ENCODE measurements at places on chromosomes 2 and 18. TPM values are rescaled to one million over a fixed set of nuclear protein-coding genes. Genes with fewer than 3 reads are reported as not detected.

GRCh38 chr2:28296243-28296642 is 96.4 kb upstream of the FOSL2 start:
- no peak for DNase-seq

DNA sequence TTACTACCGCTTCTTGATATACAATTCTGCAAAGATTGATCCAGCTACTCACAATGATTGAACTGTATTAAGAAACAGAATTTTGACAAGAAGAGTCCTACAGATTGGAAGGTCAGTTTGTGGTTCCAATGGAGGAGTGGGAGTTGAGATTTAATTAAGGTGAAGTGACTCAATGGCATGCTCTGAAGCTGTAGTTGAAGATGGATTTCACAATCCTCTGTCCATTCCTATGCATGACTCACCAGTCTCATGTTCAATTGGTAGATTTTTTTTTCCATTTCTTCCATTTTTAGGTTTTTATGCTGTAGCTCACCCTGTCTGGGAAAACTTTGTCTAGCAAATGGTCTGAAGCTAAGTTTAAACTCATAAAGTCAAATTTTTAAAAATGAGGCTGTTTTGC is 83.3 kb downstream of the DPP4 start:
- DNase-seq: no peak

- DNase-seq: peak; percentile 77
These were observed 40.8 kb downstream of the ATOH8 start for GRCh38 chr2:85794491-85795121.

DNA sequence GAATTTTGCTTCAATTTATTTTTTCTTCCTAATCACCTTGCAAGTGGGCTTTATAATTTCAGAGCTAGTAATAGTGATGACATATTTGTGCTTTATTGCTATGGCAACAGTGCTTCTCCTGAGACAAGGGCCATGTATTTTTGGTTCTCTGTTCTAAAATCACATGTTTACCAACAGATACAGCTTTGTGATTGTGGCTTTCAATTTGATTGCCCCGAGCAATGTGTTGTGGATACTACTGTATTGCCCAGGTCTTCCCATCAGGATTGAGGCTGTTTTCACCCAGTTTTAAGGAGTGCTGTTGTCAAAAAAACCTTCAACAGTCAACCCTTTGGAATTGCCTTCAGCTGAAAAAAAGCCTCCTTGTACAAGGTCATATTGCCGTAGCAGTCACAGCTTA is 841.4 kb upstream of the VRK2 start:
- no peak for DNase-seq

- no peak for DNase-seq
These were observed 340.6 kb downstream of the EPHA4 start for GRCh38 chr2:221231511-221231910.

DNA sequence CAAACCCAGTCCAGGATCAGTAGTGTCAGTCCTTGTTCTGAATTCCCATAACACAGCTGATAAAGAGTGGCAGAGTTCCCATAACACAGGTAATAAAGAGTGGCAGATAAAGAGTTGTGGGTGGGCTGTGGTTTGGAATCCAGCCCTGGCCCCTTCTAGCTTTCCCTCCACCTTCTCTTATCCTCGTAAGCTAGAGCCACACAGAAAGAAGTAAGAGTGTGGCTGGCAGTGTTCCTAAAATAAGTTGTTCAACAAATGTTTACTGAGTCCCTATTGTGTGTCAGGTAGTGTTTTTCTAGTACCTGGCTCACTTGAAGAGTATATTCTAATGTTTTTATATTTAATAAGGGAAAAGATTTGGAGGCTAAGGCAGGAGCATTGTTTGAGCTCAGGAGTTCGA is 65.0 kb upstream of the BCL2L11 start:
- DNase-seq: no peak

DNA sequence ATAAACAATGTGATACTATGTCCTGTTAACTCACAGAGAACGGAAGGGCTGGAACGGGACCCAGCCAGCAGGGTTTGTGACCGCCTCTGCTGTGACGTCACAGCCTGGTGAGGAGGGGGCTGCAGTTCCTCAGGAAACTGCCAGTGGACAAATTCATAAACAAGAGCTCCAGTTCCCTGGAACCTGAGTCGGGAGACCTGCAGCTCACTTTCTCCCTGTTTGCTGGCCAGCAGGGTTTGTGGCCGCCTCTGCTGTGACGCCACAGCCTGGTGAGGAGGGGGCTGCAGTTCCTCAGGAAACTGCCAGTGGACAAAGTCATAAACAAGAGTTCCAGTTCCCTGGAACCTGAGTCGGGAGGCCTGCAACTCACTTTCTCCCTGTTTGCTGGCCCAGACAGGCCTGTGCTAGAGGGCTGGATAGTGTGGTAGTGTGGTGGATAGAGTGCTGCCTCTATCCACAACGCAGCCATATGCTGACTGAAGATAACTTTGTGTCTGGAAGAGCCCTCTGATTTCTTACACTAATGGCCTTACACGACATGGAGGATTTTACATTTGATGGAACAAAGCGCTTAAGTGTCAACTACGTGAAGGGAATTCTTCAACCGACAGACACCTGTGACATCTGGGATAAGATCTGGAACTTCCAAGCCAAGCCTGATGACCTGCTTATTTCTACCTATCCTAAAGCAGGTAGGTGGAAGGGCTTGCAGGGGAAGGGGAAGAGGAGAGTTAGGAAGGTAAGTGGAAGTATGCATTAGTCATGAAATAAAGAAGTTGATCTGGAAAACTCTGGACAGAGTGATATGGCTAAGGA is at the start of gene SULT1C4:
TSS of gene SULT1C4 (plus strand) at position 140 of the 816 bp plus-strand sequence. CDS start at position 524, 384 bp downstream.
- DNase-seq: peak; percentile 89

DNA sequence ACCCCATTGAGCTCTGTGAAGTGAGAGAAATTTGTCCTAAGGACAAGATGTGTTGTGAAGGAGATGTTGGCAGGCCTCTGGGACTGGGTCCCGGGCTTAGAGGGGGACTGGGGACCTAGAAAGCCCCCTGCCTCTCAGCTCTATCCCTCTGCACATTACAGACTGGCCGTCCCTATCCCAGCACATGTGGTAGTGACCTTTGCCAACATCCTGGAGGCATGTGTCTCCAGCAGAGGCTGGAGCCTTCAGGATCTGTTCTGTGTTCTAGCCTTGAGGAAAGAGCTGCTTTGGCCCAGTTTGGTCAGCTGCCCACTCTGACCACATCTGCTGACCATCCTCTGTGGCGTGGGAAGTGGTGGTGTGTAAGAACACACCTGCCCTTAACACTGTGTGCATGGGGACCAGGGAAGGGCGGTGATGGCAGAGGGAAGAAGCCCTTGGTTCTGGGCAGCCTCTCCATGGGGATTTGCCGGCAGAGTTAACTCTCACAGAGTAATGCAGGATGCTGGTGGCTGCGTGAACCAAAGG is 33.4 kb downstream of the NCK2 start:
- DNase-seq: no peak

- no peak for DNase-seq
These were observed 114.6 kb downstream of the MYO5B start for GRCh38 chr18:50080316-50080715.

- DNase-seq: no peak
These were observed 159.8 kb downstream of the CELF4 start for GRCh38 chr18:37405772-37406171.

- DNase-seq: no peak
These were observed 46.6 kb downstream of the RRM2 start for GRCh38 chr2:10169053-10169578.

GRCh38 chr18:58042826-58043490 is 1.1 kb upstream of the NEDD4L start:
- DNase-seq: no peak

DNA sequence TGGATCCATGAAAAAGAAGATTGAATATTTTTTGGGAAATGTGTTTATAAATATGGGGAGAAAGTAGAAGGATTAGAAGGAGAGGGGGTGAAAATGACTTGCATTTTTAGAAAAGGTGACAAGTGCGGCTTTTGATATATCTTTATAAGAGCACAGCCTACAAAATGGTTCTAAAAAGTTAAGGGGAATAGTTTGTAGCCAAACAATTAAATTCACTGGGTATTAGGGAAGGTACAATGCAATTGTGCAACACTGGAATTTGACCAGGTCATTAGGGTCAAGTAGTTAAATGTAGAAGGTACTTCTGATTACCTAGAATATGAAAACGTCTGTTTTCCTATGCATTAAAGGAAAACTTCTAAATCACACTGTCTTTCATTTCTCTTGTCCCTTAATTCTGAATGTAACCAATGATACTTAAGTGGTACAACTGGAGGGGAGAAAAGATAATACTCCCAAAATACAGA is 44.5 kb upstream of the SERTAD2 start:
- DNase-seq: no peak

- DNase-seq: no peak
These were observed 1748.4 kb upstream of the CELF4 start for GRCh38 chr18:39313992-39314391.

DNA sequence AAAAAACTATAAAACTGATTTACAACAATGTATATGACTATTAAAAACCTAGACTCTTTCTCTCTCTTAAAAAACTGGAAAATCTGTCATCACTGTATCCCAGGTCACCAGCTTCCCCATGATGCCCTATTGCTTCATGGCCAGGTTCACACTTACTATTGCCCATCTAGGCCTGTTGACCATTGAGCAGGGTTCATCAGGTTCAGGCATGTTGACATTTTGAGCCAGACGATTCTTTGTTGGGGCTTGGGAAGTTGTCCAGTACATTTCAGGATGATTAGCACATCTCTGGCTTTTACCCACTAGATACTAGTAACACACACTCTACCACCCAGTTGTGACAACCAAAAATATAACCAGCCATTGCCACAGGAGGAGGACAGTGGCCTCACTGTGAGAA is 26.9 kb upstream of the RAB27B start:
- DNase-seq: no peak

- DNase-seq: no peak
These were observed 499.9 kb upstream of the SPHKAP start for GRCh38 chr2:228681426-228681825.

The XDH gene
- total RNA-seq: 0.29 TPM

The IGFBP5 gene
- 300 TPM for total RNA-seq

The RFX8 gene
- 0.71 TPM for total RNA-seq

The SYT4 gene
- total RNA-seq: 1.0 TPM

The MTLN gene
- 113 TPM for total RNA-seq

The GDF7 gene
- total RNA-seq: 0.79 TPM

The TMEM169 gene
- total RNA-seq: 0.32 TPM

The DLGAP1 gene
- total RNA-seq: 0.28 TPM

The TTC32 gene
- 7.5 TPM for total RNA-seq

The FAM110C gene
- total RNA-seq: 7.7 TPM
